ENCODE measurements at places on chromosomes 5 and 9.

- no peak for DNase-seq
Measured at GRCh38 chr5:10445352-10445751, 3.7 kb downstream of the ROPN1L start.

GRCh38 chr9:4603830-4604229 is 58.3 kb upstream of the PLPP6 start:
- no peak for DNase-seq

- DNase-seq, result no peak
Measured at GRCh38 chr5:126716861-126717260, 60.1 kb upstream of the LMNB1 start.

GRCh38 chr9:114086009-114086408 is 7.9 kb upstream of the AMBP start:
- DNase-seq, result no peak

- DNase-seq, result no peak
Measured at GRCh38 chr9:2335260-2335659, 286.3 kb upstream of the VLDLR start.

DNA sequence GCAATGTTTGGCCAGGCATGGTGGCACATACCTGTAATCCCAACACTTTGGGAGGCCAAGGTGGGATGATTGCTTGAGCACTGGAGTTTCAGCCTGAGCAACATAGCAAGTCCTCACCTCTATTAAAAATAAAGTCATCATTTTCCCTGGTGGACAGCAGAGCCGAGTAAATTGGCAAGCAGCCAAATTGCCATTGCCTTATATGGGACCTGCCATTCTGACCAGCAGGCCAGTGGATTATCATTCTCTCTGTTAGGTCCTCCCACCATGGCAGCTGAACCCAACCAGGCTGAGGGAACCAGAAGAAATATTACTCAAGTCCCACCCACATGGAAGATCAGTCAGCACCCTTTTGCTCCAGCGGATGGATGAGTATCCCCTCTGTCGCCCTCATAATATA is 1829.9 kb downstream of the EFNA5 start:
- DNase-seq, result no peak

GRCh38 chr9:88950341-88951154 is 40.7 kb upstream of the S1PR3 start:
- DNase-seq, result peak; percentile 40

- DNase-seq, result no peak
Measured at GRCh38 chr5:64884541-64884940, 115.8 kb downstream of the CWC27 start.

GRCh38 chr5:34499001-34499734 is 157.0 kb upstream of the RAI14 start:
- no peak for DNase-seq

Data from umbilical cord (tissue), 2 donors.